Airway epithelial cell (primary cell): ENCODE measurements at places on chromosomes 3 and 15. TPM values are rescaled to one million over a fixed set of nuclear protein-coding genes. Genes with fewer than 3 reads are reported as not detected.

The GABRR3 gene
- not detected in 2 replicates for total RNA-seq

The STRC gene
- total RNA-seq, result 0.14 TPM in 1 of 2 replicates, not detected in the other

The STARD5 gene
- total RNA-seq, result 4.1 and 10.8 TPM in 2 replicates

The PCSK6 gene
- 7.8 and 12.5 TPM in 2 replicates for total RNA-seq

The LIPH gene
- total RNA-seq, result 3.4 and 9.6 TPM in 2 replicates
